ENCODE measurements at places on chromosomes 2 and 18. TPM values are rescaled to one million over a fixed set of nuclear protein-coding genes. Genes with fewer than 3 reads are reported as not detected.

DNA sequence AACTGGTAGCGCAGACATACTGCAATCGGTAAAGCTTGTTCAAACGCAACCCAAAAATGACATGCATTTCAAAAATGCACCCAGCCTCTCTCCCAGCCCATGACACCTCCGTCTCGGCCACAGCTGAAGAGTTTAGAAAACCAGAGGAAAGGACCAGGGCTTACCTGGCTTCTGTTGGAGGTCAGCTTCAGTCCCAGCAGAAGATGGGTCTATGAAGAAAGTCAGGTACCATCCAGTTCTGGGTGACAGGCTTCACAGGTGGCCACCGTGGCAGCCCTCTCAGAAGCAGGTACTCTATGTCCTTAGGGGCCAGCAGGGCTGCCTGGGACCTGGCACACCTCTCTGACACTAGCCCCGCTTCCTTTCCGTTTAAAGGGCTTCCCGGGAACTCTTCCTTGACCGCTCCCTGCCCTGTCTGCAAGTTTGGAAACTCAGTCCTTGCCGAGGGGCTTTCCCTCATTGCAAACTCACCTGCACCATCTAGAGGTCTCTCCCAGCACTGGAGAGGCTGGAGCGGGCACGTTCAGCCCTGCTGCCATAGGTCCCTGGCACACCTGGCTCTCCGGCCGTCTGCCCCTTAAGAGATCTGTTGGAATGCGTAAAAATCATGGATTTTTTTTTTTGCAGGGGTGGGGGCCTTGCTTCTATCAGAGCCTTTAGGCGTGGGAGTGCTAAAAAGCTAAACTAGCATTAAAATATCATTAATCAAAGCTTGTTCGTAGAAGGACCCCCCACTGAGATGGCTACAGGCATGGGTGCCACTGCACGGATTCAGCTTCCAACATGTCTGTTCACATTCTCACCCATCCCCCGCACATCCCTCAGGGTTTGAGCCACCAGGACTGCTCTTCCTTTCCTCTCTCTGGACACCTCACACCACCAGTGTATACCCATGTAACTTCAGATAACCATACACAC is at the start of gene EDAR:
TSS of gene EDAR (minus strand) at position 425 of the 918 bp plus-strand sequence. CDS start 58,206 bp downstream, outside the sequence.
- H3K27me3 ChIP-seq, result peaks cover 32% of the 10 kb centered on the region
- H3K36me3 ChIP-seq, result no peaks in the 10 kb centered on the region
- H3K27ac ChIP-seq, result no peak within 1 kb of the TSS

DNA sequence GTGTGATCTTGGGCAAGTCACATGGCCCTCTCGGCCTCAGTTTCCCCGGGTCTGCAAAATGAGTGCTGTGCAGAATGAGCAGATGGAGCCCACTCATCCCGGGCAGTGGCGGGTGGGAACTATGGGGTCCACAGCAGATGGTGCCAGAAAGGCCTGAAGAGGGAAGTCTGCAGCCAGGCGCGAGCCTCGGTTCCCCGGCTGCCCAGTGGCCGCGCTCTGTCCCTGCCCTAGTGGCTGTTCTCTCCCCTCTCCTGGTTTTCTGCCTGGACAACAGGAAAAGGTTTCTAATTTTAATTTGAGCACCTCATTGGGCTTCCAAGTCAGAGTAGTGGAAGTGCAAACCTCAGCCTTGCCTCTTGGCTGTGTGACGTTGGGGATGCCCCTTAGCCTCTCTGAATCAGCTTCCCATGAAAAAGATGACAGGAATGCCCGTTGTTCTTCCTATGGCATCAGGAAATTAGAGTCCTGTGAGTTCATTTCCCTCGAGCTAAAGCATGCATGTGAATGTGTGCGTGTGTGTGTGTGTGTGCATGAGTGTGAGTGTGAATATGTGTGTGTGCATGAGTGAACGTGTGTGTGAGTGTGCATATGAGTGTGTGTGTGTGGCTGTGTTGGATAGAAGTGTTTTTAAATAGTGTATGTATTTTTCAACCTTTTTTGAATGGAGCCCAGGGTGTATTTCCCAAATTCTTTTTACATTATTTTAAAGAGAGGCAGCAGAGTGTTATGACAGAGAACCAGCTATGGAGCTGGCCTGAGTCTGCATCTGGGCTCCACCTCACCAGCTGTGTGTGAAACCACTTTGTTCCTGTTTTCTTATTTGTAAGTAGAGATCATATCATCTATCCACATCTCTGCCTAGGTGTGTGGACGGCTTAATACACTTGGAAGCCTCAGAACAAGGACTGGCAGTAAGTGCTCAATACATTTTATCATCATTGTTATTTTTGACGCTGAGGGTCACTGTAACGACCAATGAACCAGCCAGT is 41.3 kb downstream of the RRM2 start:
- H3K27me3 ChIP-seq, result no peaks in the 10 kb centered on the region
- no peak overlapping the region for H3K27ac ChIP-seq
- no peaks in the 10 kb centered on the region for H3K36me3 ChIP-seq

- H3K4me1 ChIP-seq, result peaks cover 34% of the 10 kb centered on the region
- H3K36me3 ChIP-seq, result no peaks in the 10 kb centered on the region
- no peak overlapping the region for H3K27ac ChIP-seq
- peaks cover 7% of the 10 kb centered on the region for H3K27me3 ChIP-seq
These were observed 13.1 kb upstream of the TNS1 start for GRCh38 chr2:218015586-218016521.

- no peaks in the 10 kb centered on the region for H3K36me3 ChIP-seq
- H3K4me1 ChIP-seq, result no peaks in the 10 kb centered on the region
- H3K27ac ChIP-seq, result no peak overlapping the region
- H3K4me3 ChIP-seq, result no peak overlapping the region
These were observed 44.4 kb downstream of the MRPL33 start for GRCh38 chr2:27815860-27816438.

- no peak overlapping the region for H3K27ac ChIP-seq
- peaks cover 20% of the 10 kb centered on the region for H3K4me1 ChIP-seq
- H3K4me3 ChIP-seq, result no peak overlapping the region
- no peaks in the 10 kb centered on the region for H3K36me3 ChIP-seq
- DNase-seq, result no peak
These were observed 26.9 kb upstream of the HS6ST1 start for GRCh38 chr2:128345436-128346165.

DNA sequence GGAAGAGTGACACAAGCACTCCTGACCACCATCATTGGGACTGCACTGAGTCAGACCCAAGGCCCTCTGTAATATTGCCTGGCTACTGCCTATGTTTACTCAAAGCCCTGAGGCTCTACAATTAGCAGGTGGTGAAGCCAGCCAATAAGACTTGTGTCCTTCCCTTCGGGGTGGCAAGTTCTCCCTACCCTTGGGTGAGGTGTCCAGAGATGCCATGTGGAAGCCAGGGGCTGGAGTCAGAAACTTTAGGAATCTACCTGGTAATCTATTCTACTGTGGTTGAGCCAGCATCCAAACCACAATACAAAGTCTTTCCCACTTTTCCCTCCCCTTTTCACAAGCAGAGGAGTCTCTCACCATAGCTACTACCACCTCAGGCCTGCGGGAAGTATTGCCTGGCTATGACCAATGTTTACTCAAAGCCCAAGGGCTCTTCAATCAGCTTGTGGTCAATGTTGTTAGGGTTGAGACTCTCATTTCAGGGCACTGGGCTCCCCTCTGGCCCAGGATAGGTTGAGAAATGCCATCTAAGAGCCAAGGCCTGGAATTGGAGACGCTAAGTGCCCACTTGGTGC is 17.6 kb downstream of the DHRS9 start:
- no peak for DNase-seq
- H3K27ac ChIP-seq, result no peak overlapping the region
- no peaks in the 10 kb centered on the region for H3K36me3 ChIP-seq

- DNase-seq, result no peak
- no peak overlapping the region for H3K27ac ChIP-seq
- no peaks in the 10 kb centered on the region for H3K36me3 ChIP-seq
- no peak overlapping the region for H3K4me3 ChIP-seq
These were observed 38.5 kb downstream of the SPRED2 start for GRCh38 chr2:65393743-65394422.

DNA sequence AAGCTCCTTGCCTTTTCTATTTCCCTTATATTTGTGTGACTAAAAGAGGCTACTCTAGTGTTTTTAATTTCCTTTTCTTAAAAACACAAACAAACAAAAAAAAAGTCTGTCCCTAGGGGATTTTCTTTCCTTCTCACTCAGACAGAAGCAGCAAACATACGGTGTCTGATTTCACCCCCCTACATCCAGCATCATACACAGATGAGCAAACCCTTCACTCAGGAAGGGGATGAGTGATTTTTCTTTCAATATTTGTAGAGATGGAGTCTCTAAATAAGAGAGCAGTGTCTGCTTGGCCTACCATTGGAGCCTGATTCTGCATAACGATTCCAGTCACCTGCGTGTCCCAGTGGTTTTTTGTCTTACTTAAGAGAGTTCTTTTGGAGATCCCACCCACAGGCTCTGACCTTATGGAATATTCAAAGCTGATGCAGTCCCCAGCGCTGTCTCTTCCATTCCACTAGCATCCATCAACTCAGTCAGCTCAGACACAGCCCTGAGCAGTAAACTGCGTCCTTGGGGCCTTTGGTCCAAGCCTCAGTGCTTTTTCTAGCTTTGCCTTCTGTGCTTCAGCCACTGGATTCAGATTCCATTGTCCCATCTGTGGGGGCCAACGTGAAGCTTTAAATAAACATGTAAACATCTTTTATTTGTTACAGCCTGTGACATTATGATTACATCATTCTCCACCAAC is 52.6 kb upstream of the TPO start:
- no peak for DNase-seq
- H3K36me3 ChIP-seq, result no peaks in the 10 kb centered on the region
- H3K27ac ChIP-seq, result no peak overlapping the region
- H3K27me3 ChIP-seq, result no peaks in the 10 kb centered on the region

DNA sequence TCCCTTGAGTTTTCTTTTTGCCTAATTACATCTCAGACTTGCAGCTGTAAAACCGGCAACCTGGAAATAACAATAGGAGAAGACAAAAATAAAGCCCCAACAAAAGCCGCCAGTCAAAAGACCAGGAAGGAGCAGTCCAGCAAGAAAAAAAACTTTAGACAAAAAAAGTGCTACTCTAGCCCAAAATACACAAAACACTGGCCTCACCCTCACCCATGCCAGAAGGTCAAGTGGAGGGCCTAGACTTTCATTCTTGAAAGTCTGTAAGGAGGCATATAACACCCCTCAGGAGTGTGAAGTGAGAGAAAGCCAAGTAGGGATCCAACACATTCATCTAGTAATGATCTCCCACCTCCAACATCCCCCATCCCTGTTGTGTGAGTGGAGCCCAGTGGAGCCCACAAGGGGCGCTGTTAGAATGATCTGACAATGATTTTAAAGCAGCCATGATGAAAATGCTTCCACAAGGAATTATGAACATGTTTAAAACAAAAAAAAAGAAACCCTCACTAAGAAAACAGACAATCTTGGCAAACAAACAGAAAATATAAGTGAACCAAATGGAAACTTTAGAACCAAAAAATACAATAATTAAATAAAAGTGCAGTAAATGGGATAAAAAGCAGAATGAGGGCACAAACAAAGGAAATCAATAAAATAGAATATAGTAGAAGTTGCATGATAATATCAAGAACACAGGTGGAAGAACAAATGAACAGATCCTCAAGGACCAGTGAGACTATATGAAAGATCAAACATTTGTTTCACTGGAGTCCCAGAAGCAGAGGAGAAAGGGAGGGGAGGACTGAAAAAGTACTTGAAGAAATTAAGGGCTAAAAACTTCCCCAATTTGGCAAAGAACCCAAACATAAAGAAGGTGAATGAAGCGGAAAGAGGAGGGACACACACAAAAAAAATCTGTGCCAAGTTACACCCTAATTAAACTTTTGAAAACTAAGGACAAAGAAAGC is 23.9 kb downstream of the SESTD1 start:
- no peak for DNase-seq
- H3K27ac ChIP-seq, result no peak overlapping the region
- H3K4me1 ChIP-seq, result peaks cover 21% of the 10 kb centered on the region
- no peaks in the 10 kb centered on the region for H3K27me3 ChIP-seq
- H3K4me3 ChIP-seq, result no peak overlapping the region

GRCh38 chr2:23618794-23619530 is 234.0 kb downstream of the KLHL29 start:
- no peaks in the 10 kb centered on the region for H3K36me3 ChIP-seq
- H3K4me3 ChIP-seq, result no peak overlapping the region
- no peaks in the 10 kb centered on the region for H3K27me3 ChIP-seq
- peak overlapping the region; percentile 73 for H3K27ac ChIP-seq

GRCh38 chr2:223050900-223051504 is 988 bp upstream of the KCNE4 start:
- peaks cover 6% of the 10 kb centered on the region for H3K27me3 ChIP-seq
- peaks cover 33% of the 10 kb centered on the region for H3K4me1 ChIP-seq
- no peak for DNase-seq
- H3K4me3 ChIP-seq, result peak overlapping the region; percentile 47

DNA sequence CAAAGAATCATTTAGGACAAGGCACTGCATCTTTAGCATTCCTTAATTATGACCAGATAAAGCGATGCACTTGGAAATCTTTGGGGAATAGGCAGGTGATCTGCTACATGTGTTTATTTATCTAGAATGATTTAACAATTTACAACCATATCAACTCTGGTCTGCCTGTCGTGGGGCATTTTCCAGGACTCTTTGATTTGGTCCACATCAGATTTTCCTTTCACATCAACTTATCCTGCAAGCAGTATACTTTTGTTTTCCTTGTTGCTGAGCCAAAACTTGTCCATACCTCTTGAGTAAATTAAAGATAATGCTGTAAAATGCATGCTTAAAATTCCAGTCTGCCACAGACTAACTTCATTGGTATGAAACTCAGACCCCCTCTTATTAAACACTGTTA is 312.4 kb upstream of the TCF4 start:
- no peak for DNase-seq
- H3K36me3 ChIP-seq, result no peaks in the 10 kb centered on the region
- no peak overlapping the region for H3K27ac ChIP-seq
- no peaks in the 10 kb centered on the region for H3K27me3 ChIP-seq
- H3K4me3 ChIP-seq, result no peak overlapping the region

DNA sequence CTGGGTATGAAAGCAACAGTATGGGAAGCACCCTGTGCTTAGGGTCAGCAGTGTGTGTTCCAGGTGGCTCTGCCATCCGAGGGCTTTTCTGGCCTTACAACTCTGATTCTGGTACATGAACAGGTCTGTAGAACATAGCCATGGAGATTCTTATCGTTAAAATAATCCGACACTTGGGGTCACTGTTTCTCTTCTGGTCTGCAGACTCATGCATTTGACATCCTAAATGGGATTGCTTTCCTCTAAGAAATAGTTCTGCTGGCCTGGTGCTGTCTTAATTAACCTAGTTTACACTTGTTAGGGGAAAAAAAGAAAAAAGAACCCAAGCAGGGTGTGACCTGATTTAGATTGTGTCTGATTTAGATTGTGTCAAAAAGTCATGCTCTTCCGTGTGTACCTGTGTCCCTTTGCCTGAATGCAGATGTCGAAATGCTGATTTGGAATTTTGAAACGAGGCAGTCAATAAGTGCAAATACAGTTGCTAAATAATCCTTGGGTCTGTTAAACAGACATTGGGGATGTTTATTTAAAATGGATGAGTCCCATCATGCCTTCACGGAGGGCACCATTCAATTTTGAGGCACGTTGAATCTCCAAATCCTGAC is 59.6 kb downstream of the TRPM8 start:
- H3K36me3 ChIP-seq, result no peaks in the 10 kb centered on the region
- no peak overlapping the region for H3K27ac ChIP-seq
- no peak for DNase-seq

Gene DNAJC5G
- not detected for total RNA-seq

Gene C1QL2
- not detected for total RNA-seq

Gene POMC
- total RNA-seq, result 2.7 TPM

Gene NYAP2
- 0.11 TPM for total RNA-seq

Gene MC5R
- total RNA-seq, result 0.26 TPM

Gene REG3G
- not detected for total RNA-seq

Gene REG1B
- not detected for total RNA-seq
